Activated naive CD8-positive, alpha-beta T cell treated with anti-CD3 and anti-CD28 coated beads, Interleukin-2, amount 10 ng/mL, durations not matched to agents 7 days and 5 days (primary cell): ENCODE measurements at places on chromosomes 11 and 22. TPM values are rescaled to one million over a fixed set of nuclear protein-coding genes. Genes with fewer than 3 reads are reported as not detected.

The GRM5 gene
- not detected for total RNA-seq

The DUSP8 gene
- 3.7 TPM for total RNA-seq

The PATE2 gene
- not detected for total RNA-seq

The SLC16A8 gene
- not detected for total RNA-seq

The MFRP gene
- total RNA-seq: not detected

- H3K4me1 ChIP-seq: no peaks in the 10 kb centered on the region
- H3K4me3 ChIP-seq: no peak overlapping the region
- no peak overlapping the region for H3K27ac ChIP-seq
- peaks cover 17% of the 10 kb centered on the region for H3K27me3 ChIP-seq
Measured at GRCh38 chr22:25881210-25881755, 139.3 kb downstream of the MYO18B start.

GRCh38 chr11:72036687-72037086, 38.0 kb downstream of the IL18BP start:
- peaks cover 27% of the 10 kb centered on the region for H3K36me3 ChIP-seq
- DNase-seq: no peak
- peak overlapping the region; percentile 16 for H3K27ac ChIP-seq
- no peaks in the 10 kb centered on the region for H3K27me3 ChIP-seq

- peak overlapping the region; percentile 97 for H3K27ac ChIP-seq
- H3K4me1 ChIP-seq: peaks cover 25% of the 10 kb centered on the region
- peak; percentile 55 for DNase-seq
- H3K36me3 ChIP-seq: no peaks in the 10 kb centered on the region
Measured at GRCh38 chr11:124745835-124746620, 6.0 kb downstream of the VSIG2 start.

GRCh38 chr11:106152824-106153223, 75.4 kb downstream of the AASDHPPT start:
- no peak overlapping the region for H3K4me3 ChIP-seq
- peaks cover 9% of the 10 kb centered on the region for H3K27me3 ChIP-seq
- H3K4me1 ChIP-seq: no peaks in the 10 kb centered on the region
- no peak overlapping the region for H3K27ac ChIP-seq

DNA sequence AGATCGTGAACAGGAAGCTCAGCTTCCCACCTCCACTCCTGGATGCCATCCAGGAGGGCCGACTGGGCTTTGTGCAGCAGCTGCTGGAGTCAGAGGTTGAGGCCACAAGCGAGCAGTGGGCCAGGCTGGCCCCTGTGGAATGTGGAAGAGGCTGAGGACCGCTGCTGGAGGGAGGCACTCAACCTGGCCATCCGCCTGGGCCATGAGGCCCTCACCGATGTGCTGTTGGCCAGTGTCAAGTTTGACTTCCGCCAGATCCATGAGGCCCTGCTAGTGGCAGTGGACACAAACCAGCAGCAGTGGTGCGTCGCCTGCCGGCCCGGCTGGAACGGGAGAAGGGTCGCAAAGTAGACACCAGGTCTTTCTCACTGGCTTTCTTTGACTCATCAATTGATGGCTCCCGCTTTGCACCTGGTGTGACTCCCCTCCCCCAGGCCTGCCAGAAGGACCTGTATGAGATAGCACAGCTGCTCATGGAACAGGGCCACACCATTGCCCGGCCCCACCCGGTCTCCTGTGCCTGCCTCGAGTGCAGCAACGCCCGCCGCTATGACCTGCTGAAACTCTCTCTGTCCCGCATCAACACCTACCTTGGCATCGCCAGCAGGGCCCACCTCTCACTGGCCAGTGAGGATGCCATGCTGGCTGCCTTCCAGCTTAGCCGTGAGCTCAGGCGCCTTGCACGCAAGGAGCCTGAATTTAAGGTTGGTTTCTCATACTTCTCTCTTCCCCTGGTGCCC, 24.9 kb downstream of the ART5 start:
- H3K27ac ChIP-seq: no peak overlapping the region
- no peaks in the 10 kb centered on the region for H3K36me3 ChIP-seq
- H3K4me3 ChIP-seq: no peak overlapping the region
- DNase-seq: no peak
- peaks cover 8% of the 10 kb centered on the region for H3K4me1 ChIP-seq

DNA sequence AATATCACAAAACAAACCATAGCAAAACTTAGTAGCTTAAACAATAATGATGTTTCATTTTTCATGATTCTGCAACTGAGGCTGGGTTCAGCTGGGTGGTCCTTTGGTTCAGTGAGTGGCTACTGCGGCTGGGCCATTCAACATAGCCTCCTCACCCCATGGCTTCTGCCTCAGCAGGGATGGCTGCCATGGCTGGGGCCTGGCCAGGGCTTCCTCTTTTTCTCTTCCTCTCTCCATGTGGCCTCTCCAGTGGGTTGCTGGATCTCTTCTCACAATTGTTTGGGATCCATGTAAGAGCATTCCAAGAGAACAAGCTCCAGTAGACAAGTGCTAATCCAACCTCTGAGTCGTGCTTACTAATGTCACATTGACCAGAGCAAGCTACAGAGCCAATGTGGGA, 248.6 kb upstream of the PLET1 start:
- H3K4me3 ChIP-seq: no peak overlapping the region
- H3K27ac ChIP-seq: no peak overlapping the region
- no peak for DNase-seq

DNA sequence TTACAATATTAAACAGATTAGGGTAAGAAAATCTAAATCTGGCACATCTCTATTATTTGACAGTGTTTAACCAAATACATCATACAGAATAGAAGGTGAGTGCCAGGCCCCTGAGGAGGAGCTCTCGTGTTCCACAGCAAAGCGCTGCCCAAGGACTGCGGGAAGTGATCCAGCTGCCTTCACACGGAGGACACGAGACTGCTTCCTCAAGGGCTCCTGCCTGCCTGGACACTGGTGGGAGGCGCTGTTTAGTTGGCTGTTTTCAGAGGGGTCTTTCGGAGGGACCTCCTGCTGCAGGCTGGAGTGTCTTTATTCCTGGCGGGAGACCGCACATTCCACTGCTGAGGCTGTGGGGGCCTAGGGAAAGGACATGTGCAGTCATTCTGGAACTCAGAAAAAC, 71.1 kb downstream of the NCAPD3 start:
- H3K36me3 ChIP-seq: peaks cover 24% of the 10 kb centered on the region
- no peak for DNase-seq
- H3K27ac ChIP-seq: no peak overlapping the region

DNA sequence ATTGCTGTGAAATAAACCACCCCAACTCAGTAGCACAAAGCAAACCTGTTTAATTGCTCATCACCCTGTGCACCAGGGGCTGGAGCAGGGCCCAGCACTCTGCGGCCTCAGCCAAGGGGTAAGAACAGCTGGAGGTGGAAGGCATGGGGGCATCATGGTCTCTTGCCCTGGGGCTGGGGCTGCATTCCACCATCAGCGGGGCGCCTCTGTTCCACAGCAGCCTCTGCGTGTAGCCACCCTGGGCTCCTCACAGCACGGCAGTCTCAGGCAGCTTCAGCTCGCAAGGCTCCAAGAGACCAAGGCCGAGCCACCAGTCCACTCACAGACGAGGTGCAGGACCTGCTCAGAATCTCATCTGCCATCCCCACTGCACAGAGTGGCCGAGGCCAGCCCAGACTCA, 630.7 kb downstream of the TBC1D22A start:
- H3K27ac ChIP-seq: no peak overlapping the region
- no peaks in the 10 kb centered on the region for H3K4me1 ChIP-seq
- no peak overlapping the region for H3K4me3 ChIP-seq

DNA sequence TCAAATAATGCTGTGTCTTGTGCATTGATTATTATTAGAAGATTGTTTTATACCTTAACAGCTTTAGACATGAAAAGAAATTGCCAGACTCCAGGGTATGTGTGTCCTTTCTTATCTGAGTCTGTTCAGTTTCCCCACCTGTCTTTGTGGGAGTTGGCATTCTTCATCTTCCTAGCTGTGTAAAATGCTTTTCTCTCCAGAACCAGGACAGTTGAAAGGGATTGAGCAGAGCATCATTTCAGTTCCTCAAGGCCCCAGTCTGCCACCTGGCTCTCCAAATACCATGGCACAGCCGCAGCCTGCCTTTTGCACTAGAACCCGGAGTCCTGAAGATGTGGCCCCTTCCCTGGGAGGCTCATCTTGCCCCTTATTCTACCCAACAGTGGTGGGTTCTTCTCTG, 851.9 kb downstream of the NTM start:
- no peaks in the 10 kb centered on the region for H3K4me1 ChIP-seq
- no peak overlapping the region for H3K4me3 ChIP-seq
- H3K27me3 ChIP-seq: no peaks in the 10 kb centered on the region
- no peak for DNase-seq

DNA sequence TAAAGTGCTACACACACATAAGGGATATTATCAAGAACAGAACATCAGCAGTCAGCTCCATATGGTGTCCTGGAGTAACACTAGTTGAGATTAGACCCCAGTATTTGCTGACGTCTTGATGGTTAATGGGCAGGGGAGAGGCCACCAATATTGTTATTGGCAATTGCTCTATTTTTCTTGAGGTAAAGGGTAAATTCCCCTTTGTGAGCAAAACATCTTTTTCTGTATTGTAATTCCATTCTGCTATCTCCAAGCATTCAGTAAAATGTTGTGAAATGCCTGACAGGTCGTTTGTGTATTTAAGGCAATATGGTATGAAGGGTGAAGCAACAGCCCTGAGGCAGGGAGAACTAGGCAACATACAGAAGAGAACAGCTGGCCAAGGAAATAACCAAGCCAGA, 21.9 kb downstream of the PC start:
- H3K4me3 ChIP-seq: no peak overlapping the region
- no peak overlapping the region for H3K27ac ChIP-seq
- peaks cover 4% of the 10 kb centered on the region for H3K27me3 ChIP-seq
- peaks cover 1% of the 10 kb centered on the region for H3K4me1 ChIP-seq

- peak overlapping the region; percentile 2 for H3K4me3 ChIP-seq
- H3K27me3 ChIP-seq: peaks cover 4% of the 10 kb centered on the region
- DNase-seq: no peak
- no peak overlapping the region for H3K27ac ChIP-seq
- no peaks in the 10 kb centered on the region for H3K36me3 ChIP-seq
- H3K4me1 ChIP-seq: peaks cover 11% of the 10 kb centered on the region
Measured at GRCh38 chr22:35915477-35916013, 113.1 kb downstream of the RBFOX2 start.

GRCh38 chr11:85123752-85124231, 503.4 kb downstream of the DLG2 start:
- H3K27me3 ChIP-seq: peaks cover 3% of the 10 kb centered on the region
- no peaks in the 10 kb centered on the region for H3K36me3 ChIP-seq
- no peaks in the 10 kb centered on the region for H3K4me1 ChIP-seq
- no peak overlapping the region for H3K4me3 ChIP-seq
- H3K27ac ChIP-seq: no peak overlapping the region

DNA sequence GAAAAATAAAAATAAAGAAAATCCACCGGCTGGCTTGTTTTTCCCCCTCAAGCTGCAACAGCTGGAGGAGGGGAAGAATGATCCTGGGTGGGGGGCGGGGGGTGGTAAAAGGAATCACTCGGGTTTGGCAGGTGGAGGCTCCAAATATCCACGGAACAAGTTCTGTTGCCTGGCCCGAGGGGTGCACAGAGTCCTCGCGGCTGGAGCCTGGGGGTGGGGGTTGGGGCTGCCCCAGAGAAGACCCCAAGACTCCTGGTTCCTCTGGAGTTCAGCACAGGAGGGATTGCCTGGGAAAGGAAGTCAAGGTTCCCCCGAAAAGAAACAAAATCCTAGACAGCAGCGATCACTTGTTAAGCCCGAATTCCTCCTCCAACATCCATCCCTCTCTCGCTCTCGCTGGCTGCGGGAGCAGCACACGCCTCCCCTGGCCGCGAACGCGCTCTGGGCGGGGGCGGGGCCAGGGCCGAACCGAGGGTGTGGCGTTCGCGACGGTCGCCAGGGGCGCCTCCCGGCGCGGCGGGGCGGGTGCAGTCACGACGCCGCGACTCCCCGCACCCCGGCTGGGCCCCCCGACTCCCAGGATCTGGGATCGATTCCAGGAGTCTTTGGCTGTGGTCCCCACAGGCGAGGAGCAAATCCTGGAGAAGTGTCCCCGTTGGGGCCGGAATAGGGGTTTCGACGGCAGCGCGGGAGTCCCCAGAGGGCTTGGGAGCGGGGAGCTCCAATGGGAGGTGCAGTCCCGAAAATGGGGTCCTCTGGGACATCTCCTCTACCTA, at the start of gene KCNA4:
Gene KCNA4, minus strand, starts transcription at position 443 of the 776 bp plus-strand sequence. CDS start 4,352 bp downstream, outside the sequence.
- no peaks in the 10 kb centered on the region for H3K4me1 ChIP-seq
- DNase-seq: no peak
- H3K27me3 ChIP-seq: peaks cover 28% of the 10 kb centered on the region

DNA sequence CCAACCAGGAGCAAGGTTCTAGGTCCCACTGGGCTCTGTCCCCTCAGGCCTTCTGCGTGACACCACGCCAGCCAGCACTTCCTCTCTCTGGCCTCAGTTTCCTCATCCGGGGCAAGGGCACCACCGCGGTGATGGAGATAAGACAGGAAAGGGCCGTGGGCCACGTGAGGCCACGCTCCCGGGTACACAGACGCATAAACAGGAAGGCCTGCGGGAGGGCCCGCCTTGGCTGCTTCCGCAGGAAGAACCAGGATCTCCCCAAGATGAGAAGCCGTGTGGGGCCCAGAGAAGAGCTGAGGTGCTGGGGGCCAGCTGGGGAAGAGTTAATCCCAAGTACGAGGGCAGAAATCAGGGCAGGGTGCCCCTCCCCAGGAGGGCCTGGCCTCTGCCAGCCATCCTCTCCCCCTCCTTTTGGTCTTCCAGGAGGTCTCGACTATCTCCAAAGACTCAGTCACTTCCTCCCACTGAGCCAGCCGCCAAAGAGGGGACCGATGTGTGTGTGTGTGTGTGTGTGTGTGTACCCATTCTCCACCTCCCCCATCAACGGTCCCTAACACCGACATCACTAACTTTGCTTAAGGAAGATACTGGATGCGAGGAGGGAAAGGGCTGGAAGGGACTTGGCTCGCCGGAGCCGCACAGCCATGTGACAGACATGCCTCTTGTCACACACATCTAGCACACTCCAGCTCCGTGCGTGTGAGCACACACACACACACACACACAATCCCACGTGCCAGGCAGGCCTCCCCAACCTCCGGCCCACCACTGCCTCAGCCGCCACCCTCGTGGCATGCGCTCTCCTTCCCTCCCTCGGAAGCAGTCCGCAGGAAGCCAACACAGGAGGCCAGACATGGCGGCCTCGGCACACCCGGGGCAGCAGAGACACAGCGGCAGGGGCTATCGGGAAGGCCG, 1.4 kb downstream of the MFNG start:
- peaks cover 51% of the 10 kb centered on the region for H3K4me1 ChIP-seq
- H3K27ac ChIP-seq: peak overlapping the region; percentile 88
- H3K27me3 ChIP-seq: no peaks in the 10 kb centered on the region

- H3K36me3 ChIP-seq: no peaks in the 10 kb centered on the region
- no peak overlapping the region for H3K4me3 ChIP-seq
- no peak overlapping the region for H3K27ac ChIP-seq
Measured at GRCh38 chr11:65486570-65487466, 12.0 kb upstream of the MALAT1 start.

DNA sequence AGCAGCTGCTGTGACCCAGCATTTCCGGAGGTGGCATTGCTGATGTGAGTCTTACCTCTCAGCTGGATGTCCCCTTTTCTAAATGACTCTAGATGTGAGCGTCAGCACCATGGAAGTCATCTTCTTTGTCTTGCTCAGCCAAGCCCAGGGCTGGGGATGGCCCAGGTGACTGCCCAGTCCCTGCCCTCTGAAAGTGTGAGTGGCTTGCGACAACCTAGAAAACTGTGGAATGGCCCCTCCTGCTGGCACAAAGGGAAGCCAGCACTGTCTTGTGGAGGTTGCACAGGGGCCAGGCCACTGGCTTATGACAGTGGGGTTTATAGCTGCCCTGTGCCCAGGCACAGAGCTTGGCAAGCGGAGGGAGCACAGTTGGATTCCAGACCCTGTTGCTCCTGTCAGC, 6.2 kb downstream of the TUB start:
- no peaks in the 10 kb centered on the region for H3K36me3 ChIP-seq
- no peak overlapping the region for H3K27ac ChIP-seq
- no peak for DNase-seq
- H3K4me1 ChIP-seq: no peaks in the 10 kb centered on the region
- peaks cover 15% of the 10 kb centered on the region for H3K27me3 ChIP-seq
- no peak overlapping the region for H3K4me3 ChIP-seq
